Hematopoietic multipotent progenitor cell treated with erythropoietin and hydrocortisone succinate and interleukin-3 and kit ligand, for 4 days (in vitro differentiated cells): ENCODE measurements at places on chromosomes 7 and 10.

DNA sequence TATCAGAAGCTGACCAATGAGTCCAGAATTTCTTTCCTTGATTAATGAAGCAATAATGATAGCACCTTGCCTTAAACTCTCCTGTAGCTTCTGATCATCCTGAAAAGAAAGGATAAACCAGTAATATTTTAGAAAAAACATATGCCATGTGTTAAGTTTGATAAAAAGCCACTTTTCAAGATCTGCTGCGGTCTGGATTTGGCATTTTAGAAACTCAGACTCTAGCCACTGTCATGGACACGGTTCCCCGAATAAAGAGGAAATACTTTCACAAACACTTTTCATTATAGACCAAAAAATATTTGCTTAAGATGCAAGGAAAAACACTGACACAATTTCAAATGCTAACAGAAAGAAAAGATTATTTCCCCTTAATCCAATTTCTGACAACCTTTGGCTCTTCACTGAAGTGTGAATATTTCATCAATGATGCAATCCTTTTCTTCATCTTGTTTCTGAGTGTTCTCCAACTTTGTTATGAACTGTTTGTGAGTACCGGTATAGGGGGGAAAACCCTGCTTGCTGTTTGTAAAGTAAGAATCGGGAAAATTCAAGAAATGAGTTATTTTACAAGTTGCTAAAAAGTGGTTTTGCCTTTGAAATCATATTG lies 329.5 kb downstream of the CRPPA start:
- peak; percentile 56 for DNase-seq

GRCh38 chr7:19665399-19666008 lies 43.3 kb downstream of the POLR1F start:
- DNase-seq: peak; percentile 77

DNA sequence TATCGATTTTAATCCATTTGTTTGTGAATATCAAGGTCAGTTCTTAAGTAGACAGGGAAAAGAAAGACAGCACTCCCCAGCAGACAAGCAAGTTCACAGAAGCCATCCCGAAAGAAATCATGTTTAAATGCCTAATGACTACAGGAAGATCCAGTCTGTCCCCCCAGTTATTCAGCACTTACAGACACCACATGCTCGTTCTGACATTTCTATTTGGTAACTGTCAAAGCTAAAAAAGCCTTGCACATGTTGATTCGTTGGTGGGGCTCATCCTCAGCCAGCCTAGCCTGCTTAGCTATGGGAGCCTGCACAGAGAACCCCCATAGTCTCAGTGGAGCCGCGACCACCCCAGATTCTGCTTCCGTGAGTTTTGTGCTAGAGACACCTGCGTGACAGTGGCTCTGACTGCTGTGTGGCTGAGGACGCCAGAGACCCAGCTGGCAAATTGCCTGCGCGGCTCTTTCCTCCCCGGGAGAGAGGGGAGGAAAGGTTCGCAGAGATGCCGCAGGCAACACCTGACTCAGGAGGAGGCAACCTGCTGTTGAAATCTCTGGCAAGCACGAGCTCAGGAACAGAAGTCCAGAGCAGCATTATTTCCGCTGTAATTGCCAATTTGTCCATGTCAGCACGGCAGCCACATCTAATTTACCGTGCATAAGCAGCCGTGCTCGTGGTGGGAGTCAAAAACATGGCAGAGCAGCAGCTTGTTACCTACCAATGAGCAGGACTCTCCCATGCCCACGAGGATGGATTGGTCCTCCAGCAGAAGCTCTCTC lies 194.2 kb downstream of the GPAM start:
- DNase-seq: no peak

DNA sequence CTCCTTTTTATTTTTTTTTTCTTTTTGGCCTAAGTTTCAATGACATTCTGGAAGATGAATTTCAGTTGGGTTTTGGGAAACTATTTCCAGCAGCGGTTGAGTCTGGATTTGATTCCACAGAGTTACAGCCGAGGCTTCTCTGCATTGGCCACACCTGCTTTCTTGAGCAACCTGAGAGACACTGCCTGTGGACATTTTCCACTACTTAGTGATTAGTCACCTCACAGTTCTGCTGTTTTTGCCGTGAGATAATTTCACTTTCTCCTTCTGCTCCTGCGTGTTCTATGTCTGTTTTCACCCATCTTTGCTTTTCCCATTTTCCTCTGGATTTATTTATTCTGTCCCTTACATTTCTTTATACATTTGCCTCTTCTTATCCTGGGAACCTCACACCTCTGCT lies 243.0 kb downstream of the BICC1 start:
- no peak for DNase-seq

GRCh38 chr7:139942636-139943035 lies 113.6 kb downstream of the TBXAS1 start:
- DNase-seq: no peak
